ENCODE measurements at places on chromosomes 11 and 22. TPM values are rescaled to one million over a fixed set of nuclear protein-coding genes. Genes with fewer than 3 reads are reported as not detected.

DNA sequence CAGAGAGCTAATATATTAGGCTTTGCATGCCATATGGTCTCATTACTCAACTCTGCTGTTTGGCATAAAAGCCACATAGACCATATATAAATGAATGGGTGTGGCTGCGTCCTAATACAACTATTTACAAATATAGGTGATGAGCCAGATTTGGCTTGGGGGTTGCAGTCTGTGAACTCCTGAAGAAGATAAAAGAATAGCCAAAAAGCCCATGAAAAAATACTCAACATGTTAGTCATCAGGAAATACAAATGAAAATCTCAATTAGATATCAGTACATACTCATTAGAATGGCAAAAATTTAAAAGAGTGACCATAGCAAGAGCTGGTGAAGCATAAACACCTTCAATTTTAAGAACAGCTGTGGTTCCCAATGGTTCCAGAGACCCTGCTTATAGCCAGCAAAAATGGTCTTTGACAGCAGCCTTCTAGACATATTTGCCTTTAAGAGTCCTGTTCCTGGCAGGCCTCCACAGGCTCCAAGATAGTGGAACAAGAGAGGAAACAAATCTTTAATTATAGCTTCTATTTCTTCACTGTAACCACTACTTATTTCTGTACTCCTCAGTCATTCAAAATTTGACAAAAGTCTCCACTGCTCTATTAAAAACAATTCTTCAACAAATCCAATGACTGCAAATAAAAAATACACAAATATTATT lies 16.1 kb downstream of the C2CD3 start:
- no peak for DNase-seq
- H3K36me3 ChIP-seq, result peaks cover 8% of the 10 kb centered on the region
- H3K27me3 ChIP-seq, result no peaks in the 10 kb centered on the region
- H3K4me3 ChIP-seq, result no peak overlapping the region

C1QTNF4 gene
- 9.9 TPM for total RNA-seq

DNA sequence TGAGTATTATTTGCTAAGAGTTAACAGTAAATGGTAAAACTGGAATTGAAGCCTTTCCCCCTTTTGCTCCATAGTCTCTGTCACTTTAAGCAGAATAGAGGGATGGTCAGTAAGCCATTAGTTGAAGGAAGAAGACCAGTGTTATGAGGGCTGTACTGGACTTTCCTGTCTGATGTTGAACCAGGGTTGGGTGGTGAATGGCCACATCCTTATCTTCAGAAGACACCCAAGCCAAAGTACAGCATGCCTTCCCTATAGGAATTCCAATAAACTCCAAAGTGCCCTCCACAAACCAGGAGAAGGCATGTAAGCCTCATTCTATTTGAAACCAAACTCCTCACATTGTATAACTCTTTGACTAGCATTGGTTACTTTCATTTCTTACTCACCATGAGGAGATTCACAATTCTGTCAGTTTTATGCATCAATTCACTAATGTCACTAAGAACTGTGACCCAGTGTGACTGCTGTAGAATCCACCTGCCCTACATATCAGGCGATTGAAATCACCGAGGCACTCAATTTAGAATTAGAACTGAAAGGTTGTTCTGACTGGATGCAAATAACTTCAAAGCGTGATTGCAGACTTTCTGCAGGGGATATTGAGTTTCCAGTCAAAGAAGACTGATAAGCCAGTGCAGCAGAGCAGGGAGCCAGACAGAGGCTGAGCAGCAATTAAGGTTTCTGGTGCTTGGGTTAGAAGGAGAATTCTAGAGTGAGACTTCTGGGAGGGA lies 107.1 kb upstream of the DDI1 start:
- H3K36me3 ChIP-seq, result no peaks in the 10 kb centered on the region
- no peaks in the 10 kb centered on the region for H3K27me3 ChIP-seq
- H3K4me1 ChIP-seq, result peaks cover 6% of the 10 kb centered on the region
- no peak overlapping the region for H3K27ac ChIP-seq
- no peak overlapping the region for H3K4me3 ChIP-seq

DNA sequence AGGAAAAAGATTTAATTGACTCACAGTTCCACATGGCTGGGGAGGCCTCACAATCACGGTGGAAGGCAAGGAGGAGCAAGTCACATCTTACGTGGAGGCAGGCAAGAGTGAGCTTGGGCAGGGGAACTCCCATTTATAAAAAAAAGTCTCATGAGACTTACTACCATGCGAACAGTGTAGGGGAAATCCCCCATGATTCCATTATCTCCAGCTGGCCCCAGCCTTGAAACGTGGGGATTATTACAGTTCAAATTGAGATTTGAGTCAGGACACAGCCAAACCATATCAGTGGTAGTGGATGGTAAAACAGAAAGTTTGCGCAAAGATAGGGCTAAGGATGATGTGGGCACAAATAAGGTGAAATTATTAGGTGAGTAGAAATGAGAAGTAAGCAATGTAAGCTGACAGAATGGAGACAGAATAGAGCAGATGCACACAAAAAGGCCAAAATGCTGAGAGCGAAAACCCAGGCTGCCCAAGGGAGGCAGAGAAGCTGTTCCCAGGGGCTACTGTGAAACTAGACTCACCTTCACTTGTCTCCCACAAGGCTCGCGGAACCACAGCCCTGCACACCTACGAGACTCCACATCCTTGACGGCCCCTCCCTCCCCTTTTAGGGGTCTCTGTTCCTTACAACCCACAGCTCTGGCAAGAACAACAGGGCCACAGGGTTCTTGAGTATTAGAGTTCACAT lies 377.6 kb downstream of the CADM1 start:
- H3K27ac ChIP-seq, result no peak overlapping the region
- DNase-seq, result no peak
- peaks cover 8% of the 10 kb centered on the region for H3K4me1 ChIP-seq
- H3K36me3 ChIP-seq, result no peaks in the 10 kb centered on the region

GRCh38 chr22:35622191-35622913 lies 5.2 kb upstream of the MB start:
- H3K27ac ChIP-seq, result no peak overlapping the region
- H3K4me1 ChIP-seq, result no peaks in the 10 kb centered on the region

DNA sequence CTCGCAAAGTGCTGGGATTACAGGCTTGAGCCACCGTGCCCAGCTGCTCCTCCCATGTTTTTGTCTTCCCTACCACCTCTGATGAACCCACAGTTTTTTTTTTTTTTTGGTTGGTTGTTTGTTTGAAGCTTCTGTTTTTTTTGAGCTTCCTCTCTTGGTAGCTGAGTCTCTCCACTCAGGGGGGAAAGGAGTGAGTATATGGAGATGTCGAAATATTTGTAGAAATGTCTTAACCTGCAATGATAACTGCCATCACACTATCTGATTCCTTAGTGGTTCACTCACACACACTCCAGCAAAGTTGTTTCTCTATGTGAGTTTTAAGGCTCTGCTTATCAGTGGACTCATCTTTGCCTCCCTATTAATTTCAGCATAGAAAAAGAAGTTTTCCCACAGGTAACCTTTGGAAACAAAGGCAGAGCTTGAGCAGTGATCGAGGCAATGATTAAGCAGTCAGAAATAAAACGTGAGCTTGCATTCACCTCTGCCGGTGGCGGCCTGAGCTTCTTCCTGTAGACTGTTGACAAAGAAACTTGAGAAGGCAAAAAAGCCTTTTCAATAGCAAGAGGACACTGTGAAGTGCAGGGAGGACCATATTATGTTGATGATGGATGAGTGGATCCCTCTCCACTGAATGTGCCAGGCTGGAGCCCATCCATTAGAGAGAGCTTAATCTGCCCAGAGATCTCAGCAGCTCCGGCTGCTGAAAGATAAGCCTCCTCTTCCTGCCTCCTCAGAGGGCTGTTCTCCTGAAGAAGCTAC lies 29.0 kb upstream of the RASSF10 start:
- DNase-seq, result no peak
- H3K4me3 ChIP-seq, result no peak overlapping the region
- peaks cover 3% of the 10 kb centered on the region for H3K4me1 ChIP-seq
- H3K27me3 ChIP-seq, result no peaks in the 10 kb centered on the region

- no peaks in the 10 kb centered on the region for H3K27me3 ChIP-seq
- H3K4me1 ChIP-seq, result peaks cover 8% of the 10 kb centered on the region
- H3K27ac ChIP-seq, result no peak overlapping the region
- H3K4me3 ChIP-seq, result no peak overlapping the region
- H3K36me3 ChIP-seq, result no peaks in the 10 kb centered on the region
- no peak for DNase-seq
These were observed 7.7 kb downstream of the CREB3L1 start for GRCh38 chr11:46285173-46285572.

SLC22A9 gene
- not detected for total RNA-seq

Measured in endodermal cell (in vitro differentiated cells).